ENCODE measurements at places on chromosomes 7 and 10.

- DNase-seq, result no peak
Measured at GRCh38 chr10:114631090-114631665, 26.9 kb downstream of the ABLIM1 start.

DNA sequence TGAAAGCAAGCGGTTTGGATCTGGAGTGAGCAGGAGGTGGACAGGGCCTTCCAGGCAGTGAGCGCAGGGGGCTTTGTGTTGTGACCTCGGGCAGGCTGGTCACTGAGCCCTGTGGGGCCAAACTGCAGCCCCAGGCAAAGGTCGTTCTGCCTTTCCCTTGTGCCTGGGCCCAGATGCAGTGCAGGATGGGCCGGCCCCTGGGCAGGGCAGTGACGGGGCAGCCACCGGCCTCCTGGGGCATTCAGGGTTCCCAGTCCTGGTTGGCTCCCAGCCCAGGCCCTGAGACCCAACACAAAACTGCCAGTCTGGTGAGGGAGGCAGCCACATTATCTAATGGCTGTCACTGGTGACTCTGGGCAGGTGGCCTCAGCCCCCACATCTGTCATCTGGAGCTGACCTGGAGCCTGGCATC is 7.1 kb downstream of the ARPC1B start:
- no peak for DNase-seq

- no peak for DNase-seq
Measured at GRCh38 chr7:148763622-148764021, 64.9 kb downstream of the CUL1 start.

GRCh38 chr7:23093546-23093945 is 12.0 kb upstream of the KLHL7 start:
- no peak for DNase-seq

DNA sequence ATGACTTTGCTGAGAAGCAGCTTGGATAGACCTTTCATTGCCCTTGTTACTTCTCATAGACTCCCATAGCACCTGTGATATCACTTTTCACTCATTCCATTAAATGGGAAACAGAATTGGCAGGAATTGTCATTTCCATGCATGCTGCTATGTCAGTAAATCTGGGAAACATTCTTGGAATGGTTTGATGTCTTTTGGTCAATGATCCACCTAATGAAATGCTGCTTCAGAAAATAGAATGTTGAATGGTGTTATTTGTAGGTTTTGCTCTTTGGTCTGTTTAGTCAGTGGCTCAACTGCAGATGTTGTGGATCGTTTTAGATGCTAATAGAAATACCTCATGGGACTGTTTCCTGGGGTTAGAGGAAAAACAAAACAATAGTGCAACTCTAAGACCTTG is 127.8 kb downstream of the PLPP4 start:
- DNase-seq, result no peak

GRCh38 chr7:64838691-64839090 is 44.5 kb downstream of the ZNF138 start:
- no peak for DNase-seq

DNA sequence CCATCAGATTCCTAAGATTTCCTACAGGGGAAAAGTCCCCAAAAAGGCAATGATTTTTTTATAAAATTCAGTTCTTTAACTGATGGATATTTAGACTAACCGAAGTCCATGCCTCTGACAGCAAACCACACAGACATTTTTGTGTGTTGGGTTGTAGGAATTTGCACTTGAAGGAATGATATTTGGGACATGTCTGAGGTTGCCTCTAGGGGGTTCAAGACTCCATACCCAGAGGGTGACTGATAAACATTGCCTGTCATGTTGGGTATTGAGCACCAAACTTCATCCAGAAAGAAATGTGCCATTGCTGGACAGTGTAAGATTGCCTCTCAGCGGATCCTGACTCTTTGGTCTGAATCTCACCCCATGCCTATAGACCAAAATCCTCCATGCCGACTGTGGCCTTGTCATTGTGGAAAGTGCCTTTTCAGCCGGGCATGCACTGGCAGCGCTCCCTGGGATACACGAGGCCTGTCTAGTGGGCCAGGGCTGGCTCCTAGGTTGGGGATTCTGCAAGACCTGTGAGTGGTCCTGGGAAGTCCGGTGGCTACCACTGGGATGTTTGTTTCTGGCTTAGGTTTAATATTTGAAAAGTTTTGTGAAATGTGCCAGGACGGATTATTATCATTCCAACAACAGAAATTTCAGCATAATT is 252.9 kb downstream of the WDR37 start:
- DNase-seq, result no peak

- DNase-seq, result no peak
Measured at GRCh38 chr7:69465262-69465661, 133.0 kb upstream of the AUTS2 start.

GRCh38 chr7:79982141-79982770 is 152.4 kb upstream of the GNAI1 start:
- DNase-seq, result no peak

GRCh38 chr10:119651514-119652360 is 557 bp downstream of the BAG3 start:
- no peak for DNase-seq

DNA sequence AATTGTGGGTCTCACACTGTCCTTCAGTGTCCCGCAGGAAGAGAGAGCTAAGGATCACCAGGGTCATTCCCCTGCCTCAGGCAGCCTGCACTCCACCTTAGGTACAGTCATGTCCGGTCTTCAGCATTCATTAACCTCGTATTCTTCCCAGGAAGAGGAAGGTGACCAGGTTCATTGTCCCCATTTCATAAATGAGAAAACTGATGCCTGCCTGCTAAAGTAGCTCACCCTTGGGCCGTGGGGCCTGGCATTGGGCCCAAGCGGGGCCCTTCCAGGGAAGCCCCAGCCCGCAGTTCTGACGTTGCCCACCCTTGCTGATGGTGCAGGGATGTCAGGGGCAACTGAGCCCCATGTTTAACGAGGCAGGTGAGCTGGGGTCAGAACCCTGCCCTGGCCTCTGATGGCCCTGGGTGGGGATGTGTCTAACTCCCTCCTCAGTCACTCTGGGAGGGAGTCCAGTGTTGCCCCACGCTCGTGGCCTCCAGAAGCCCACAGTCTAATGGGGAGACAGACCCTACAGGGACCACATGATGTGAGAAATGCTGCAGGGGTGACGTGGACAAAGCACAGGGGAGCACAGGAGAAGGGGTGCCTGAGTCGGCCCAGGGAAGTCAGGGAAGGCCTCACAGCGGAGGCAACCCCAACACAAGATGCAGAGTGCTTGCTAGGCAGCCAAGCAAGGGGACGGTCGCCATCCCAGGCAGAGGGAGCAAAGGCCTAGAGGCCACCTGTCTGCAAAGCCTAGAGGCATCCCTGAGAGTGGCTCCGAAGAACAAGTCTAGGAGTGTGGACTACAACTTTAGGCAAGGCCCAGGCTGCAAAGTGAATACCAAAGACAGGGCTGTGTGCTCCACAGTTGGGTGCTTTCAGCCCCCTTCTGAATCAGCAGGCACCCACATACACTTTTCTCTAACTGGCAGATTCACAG is 25.1 kb downstream of the DDIT4 start:
- no peak for DNase-seq

DNA sequence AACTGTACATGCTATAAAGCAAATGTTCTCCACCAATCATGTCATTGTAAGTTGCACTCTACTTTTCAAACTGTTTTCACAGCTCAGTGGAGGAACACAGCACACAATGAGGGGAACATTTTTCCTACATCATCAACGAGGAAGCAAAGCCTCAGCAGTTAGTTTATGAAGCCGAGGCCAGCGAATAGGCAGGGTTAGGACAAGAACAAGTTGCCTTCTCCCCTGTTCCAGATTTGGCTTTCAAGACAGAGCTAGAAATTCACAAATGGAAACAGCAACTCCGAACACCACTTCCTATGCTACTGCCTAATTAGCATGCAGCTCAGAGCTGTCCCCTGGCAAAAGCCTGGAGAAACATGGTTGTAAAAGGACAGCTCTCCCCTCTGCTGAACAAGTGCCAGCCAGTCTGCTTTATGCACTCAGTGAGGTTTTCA is 19.8 kb downstream of the ITGB8 start:
- no peak for DNase-seq

DNA sequence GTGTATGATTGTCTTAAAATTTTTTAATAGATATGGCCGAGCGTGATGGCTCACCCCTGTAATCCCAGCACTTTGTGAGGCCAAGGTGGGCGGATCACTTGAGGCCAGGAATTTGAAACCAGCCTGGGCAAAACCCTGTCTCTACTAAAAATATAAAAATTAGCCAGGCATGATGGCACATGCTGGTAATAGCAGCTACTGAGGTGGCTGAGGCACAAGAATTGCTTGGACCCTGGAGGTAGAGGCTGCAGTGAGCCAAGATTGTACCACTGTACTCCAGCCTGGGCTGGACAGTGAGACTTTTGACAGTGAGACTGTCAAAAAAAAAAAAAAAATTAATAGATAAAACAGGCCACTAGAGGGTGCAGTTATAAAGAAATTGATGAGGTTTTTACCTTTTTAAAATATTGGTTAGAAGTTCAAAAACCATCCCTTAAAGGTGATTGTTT is 20.5 kb downstream of the NOM1 start:
- no peak for DNase-seq

DNA sequence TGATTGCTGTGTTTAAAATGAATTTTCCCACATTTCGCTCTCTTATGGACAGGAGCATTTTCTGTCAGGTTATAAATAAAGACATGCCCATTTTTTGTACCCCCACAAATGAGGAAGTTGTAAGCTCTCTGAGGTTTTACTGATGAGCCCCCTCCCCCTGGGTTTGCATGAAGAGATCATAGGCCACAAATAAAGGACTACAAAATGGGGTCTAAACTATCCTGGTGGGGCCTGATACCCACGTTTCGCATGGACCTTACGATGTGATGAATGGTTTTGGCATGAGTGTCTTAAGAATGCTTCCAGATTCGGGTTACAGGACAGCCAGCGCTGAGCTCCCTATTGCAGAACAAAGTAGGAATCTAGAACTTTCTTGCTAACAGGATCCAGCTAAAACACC is 5.8 kb downstream of the IKZF1 start:
- no peak for DNase-seq

GRCh38 chr10:69716711-69717560 is 84.8 kb upstream of the COL13A1 start:
- DNase-seq, result peak; percentile 33
